ENCODE measurements at places on chromosomes 11 and 22.

DNA sequence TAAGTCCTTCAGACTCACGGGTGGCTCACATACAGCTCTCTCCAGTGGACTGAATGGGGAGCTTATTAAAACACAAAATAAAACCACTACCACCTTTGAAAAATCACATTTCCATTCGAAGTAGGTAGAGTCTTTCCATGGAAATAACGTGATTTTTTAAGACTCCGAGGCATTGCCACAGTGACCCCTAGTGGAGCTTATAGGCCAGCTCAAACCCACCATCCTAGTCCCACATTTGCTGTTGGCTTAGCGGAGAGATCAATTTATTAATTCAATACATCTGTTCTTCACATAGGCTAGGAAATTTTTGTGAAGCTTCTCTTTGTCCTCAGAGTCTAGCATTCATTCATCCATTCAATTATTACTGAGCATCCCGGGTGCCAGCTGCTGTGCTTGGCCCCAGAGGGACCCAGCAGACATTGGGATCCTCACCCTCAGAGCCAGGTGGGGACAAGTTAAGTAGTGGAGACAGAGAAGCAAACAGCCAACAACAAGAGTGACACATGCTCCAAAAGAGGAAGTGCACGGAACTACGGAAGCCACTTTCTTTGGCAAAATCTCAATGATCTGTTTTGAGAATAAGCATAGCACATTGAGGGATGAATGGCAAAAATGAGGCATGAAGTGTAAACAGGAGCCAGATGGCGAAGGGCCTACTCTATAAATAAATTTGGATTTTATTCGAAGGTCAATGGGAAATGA is 10.2 kb upstream of the P4HA3 start:
- no peak for DNase-seq

DNA sequence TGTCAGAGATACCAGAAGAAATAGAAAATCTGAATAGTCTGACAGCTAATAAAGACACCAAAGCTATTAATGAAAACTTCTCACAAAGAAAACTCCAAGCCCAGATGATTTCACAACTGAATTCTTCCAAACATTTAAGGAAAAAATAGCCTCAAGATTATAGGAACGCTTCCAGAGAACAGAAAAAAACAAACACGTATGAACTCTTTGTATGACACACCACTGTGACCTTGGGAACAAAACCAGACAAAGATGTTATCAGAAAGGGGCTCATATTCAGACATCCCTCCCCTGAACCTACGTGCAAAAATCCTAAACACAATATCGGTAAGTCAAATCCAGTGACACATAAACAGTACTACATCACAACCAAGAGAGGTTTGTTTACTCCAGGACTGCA is 23.5 kb downstream of the CERK start:
- DNase-seq, result no peak

DNA sequence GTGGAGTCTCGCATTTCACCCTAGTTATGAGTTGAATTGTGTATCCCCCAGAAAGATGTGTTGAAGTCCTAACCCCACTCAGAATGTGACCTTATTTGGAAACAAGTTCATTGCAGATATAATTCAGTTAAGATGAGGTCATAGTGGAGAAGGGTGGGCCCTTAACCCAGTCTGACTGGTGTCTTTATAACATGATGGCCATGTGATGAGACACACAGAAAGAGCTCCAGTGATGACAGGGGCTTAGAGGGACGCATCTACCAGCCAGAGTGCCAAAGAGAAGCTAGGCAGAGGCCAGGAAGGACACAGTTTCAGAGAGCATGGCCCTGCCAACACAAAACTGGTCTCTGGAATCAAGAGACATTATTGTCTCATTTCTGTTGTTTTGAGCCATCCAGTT is 50.3 kb downstream of the LARGE1 start:
- DNase-seq, result no peak

DNA sequence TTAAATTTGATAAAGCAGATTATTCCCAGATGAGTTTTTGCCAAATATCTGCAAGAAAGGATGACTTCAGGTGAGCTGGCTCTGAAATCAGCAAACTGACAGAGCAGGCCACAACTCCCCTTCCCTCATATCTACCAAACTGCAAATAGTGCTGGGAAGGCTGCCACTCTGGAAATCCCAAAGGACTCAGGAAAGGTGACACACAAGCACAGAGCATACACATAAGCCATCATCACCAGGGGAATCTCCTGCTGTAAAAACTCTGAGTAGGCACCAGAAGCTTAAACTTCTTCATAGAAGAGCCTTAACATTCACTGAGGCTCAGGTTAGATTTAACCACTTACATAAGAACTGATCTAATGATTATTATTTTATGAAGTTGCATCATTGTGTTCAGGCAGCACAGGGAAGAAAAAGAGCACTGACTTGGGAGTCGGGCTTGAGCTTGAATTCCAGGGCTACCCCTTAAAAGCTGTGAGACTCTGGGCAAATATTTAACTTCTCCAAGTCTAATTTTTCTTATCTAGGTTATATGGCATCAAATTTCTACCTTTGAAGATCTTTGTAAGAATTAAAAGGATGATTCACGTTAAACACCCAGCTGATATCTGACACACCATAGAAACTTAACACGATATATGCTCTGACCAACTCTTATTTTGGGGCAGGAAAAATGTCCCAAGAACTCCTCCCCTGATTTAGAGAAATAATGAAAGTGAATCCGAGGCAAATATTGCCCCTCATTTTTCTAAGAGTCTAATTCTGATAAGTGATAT is 15.0 kb downstream of the SYTL2 start:
- DNase-seq, result no peak

- no peak for DNase-seq
Observed at GRCh38 chr11:93288079-93288478, 42.5 kb upstream of the DEUP1 start.

Measured in muscle of back (tissue), 13 donors.